ENCODE measurements at places on chromosomes 3 and 15.

- DNase-seq: no peak
Observed at GRCh38 chr15:39638041-39638440, 57.2 kb downstream of the THBS1 start.

DNA sequence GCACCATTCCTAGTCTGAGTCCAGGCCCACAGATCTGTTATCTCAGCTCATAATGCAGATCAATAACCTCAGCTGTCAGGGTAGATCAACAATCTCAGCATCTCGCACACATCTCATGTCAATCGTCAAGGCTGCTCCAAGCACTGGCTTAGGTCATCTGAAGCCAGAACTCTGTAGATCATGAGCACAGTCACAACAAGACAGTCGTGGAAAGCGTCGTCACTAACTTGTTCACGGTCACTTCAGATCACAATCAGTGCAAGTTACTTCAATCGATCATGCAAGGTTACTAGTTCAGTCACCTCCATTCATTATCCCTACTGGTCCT lies 71.8 kb downstream of the RBPMS2 start:
- DNase-seq: no peak

GRCh38 chr3:104561324-104561723 lies 805.4 kb upstream of the ALCAM start:
- no peak for DNase-seq

GRCh38 chr3:124669470-124669869 lies 60.8 kb upstream of the UMPS start:
- no peak for DNase-seq

DNA sequence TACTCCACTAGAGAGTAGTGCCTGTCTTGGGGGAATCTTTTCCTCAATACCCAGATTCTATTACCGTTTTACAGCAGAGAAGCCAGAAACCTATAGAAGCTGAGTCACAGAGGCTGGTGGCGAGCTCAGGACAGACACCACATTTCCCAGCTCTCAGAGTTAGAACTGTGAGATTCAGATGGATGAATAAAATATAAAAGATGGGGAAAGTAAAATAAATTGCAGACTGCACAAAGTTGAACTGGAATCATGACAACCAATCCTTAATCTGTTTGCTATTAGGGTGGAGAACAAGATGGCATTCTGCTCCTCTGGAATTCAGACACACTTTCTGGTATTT lies 40.5 kb upstream of the CMSS1 start:
- DNase-seq: no peak

DNA sequence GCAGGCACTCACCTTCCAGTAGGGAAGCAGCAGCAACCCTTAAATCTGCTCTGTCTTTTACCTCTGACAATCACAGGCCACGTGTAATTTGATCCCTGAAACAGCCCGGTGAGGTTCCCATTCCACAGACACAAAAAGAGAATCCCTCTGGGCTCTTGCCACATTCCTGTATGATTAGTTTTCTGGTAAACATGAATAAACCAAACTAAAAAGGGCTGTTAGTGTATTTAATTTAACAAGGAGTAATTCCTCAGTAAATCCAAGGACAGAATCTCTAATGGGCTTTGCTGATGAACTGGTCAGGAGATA lies 186.9 kb downstream of the FAM43A start:
- peak; percentile 67 for DNase-seq

DNA sequence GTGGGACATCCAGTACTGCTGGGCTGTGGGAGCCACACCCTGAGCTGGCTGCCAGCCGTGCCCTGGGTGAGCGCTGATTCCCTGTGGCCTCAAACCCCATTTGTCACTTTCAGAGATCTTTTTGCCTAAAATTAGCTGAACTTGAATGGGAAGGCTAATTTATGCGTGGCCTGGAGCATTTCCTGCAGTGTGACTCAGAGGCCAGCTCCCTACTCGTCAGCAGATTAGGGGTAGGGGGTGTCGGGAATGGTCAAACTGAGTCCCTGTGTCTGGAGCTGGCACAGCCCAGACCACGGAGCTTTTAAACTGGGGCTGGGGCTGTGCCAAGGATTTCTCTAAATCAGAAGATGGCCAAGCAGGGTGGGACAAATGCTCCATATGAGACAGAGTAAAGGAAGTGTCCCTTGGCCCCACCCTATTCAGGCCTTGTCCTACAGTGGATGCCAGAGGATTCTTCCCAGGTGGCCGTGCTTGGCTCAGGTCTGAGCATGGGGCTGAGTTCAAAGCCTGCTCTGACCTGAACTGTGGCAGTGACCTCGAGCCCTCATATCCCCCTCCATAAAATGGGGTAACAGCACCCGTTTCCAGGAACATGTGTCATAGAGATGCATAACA lies 59.7 kb downstream of the ATP2B2 start:
- no peak for DNase-seq

GRCh38 chr15:88636050-88636449 lies 2.8 kb upstream of the ISG20 start:
- DNase-seq: no peak

DNA sequence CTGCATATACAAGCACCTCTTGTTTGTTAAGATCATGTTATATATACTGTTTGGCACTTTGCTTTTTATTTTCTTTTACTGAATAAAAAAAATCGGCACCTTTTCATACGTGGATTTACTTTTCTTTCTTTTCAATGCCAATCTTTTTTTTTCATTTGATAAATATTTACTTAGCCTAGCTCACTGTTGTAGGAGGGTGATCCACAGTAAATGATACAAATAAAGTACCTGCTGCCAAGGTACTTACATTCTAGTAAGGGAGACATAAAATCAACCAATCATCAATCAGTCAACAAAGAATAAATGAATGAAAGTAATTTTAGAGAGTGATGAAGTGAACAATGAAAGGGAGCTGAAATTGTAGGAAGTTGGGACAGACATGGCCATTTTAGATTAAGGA lies 18.3 kb downstream of the GNB5 start:
- DNase-seq: no peak

- peak; percentile 52 for DNase-seq
Observed at GRCh38 chr15:71124937-71125790, 9.9 kb downstream of the THSD4 start.

- DNase-seq: no peak
Observed at GRCh38 chr15:50590288-50590687, 43.8 kb upstream of the USP50 start.

GRCh38 chr3:117230924-117231323 lies 521.3 kb downstream of the TUSC7 start:
- DNase-seq: no peak

DNA sequence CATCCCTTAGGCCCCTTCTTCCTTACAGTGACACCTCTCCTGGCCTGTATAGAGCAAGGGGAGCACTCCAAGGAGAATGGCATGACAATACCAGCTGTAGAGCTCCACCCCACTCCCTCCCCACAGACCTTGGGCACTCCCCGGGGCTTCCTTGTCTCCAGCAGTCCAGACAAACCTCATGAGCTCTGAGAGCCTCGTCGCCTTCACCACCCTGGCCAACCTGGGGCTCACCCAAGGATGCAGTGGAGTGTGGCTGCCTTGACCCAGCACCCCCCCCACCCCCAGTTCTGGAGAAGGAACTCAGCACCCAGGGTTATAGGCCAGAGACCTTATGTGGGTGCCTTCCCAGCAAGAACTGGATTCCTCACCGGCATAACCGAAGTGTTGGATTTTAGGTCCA lies 7.4 kb upstream of the SLCO2A1 start:
- no peak for DNase-seq

GRCh38 chr15:49041426-49041825 lies 4.8 kb downstream of the SECISBP2L start:
- DNase-seq: no peak

GRCh38 chr15:59741274-59741906 lies 52.3 kb upstream of the BNIP2 start:
- peak; percentile 25 for DNase-seq

GRCh38 chr3:49568965-49569364 lies 14.7 kb downstream of the BSN start:
- no peak for DNase-seq

GRCh38 chr3:10319251-10319650 lies 1.7 kb downstream of the SEC13 start:
- no peak for DNase-seq

DNA sequence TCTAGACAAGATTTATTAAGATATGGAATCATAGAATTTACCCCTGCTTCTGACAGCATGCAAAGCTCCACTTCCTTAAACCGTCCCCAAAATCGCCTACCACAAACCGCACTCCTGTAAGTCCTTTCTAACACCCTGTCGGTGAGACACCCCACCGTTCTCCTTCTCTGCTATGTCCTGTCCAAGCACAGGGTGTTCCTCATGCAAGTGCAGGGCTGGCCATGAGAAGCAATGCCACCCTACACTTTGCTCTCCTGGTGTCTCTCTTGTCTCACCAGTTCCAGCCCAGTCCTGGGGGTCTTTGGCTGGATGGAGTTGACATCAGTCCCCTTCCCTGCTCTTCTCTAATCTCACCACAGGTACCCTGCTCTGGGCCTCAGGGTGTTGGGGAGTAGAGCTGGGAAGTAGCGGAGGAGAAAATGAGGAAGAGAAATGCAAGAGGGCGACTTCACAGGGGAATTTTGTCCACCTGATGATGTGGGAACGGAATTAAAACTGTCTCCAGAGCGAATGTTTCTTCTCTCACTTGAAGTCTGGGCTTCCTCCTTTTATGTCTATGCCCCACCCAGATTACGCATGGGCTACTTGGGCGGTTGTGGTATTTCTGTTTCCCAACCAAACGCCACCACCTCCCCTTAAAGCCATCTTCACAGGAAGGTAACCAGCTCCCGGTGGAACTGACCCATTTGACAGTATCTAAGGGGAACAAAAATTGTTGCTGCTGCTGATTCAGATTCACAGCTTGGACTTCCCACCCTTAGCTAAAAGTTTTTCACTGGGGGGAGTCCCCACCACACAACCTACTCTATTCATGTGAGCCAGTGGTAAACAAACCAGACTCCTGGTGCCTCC lies 49.9 kb downstream of the CASR start:
- DNase-seq: no peak

- no peak for DNase-seq
Observed at GRCh38 chr15:92817339-92817886, 82.7 kb upstream of the CHD2 start.

- DNase-seq: no peak
Observed at GRCh38 chr3:130442284-130442683, 74.7 kb upstream of the COL6A6 start.

GRCh38 chr15:78302579-78303312 lies 3.3 kb upstream of the SKIC8 start:
- DNase-seq: peak; percentile 89

DNA sequence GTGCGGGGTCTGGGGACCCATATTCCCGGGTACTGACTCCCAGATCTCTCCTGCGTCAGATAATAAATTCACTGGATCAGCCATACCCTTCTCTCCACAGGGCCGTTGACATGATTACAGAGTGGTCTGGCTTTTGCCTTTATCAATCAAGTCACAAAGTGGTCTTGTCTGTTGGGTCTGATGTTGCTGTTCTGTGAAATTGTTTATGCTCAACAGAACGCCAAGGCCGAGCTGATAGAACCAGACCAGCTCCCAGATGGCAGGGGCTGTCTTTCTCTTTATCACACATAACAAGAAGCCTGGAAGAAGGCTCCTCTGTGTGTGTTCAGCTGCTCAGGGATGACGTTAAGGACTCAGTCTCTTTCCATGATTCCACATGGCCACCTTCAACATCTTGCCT lies 751 bp upstream of the DCLK3 start:
- DNase-seq: no peak

DNA sequence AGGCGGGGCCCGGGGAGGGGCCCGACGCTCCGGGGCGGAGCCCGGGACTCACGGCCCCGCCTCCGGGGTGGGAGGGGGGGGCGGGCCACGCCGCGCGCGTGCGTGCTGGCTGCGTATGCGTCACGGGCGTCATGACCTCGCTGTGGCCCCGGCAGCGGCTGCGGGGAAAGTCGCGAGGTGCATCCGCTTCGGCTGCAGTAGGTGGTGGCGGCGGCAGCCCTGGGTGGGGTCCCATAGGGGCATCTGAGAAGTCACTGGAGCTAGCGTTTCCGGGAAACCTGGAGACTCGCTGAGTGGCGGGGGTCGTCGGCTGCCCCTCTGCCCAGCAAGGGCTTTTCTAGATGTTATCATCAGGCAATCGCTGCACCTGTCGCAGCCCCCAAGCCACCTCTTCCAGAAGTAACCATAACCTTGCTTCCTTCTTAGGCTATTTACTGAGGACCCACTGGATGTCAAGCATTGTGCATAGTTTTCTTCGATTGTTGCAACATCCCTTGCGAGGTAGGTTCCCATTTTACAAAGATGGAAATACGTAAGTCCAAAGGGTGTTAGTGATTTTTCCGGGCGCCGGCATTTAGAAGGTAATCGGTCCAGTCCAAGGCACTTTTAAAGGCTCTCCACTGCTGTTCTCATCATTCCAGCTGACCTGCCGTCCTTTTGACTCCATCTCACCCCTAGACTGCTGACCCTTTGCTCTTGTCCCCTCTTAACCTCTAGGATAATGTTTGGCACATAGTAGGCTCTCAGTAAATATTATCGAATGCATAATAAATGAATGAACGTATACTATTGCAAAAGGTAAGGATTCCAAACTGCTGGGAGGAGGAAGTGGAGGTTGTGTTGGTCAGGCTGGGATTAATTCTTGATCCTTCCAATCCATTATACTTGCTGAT lies at the start of gene GDPGP1:
GDPGP1 (plus strand) TSS at position 114 of the 893 bp plus-strand sequence. CDS start 6,700 bp downstream, outside the sequence.
- peak; percentile 35 for DNase-seq

GRCh38 chr3:177449360-177450006 lies 252.2 kb upstream of the TBL1XR1 start:
- DNase-seq: peak; percentile 94

GRCh38 chr3:31241533-31241932 lies 291.2 kb upstream of the STT3B start:
- no peak for DNase-seq

GRCh38 chr15:38401106-38401505 lies 52.8 kb upstream of the FAM98B start:
- DNase-seq: peak; percentile 20

Data from choroid plexus epithelial cell (primary cell).